ENCODE measurements at places on chromosomes 5 and 9.

DNA sequence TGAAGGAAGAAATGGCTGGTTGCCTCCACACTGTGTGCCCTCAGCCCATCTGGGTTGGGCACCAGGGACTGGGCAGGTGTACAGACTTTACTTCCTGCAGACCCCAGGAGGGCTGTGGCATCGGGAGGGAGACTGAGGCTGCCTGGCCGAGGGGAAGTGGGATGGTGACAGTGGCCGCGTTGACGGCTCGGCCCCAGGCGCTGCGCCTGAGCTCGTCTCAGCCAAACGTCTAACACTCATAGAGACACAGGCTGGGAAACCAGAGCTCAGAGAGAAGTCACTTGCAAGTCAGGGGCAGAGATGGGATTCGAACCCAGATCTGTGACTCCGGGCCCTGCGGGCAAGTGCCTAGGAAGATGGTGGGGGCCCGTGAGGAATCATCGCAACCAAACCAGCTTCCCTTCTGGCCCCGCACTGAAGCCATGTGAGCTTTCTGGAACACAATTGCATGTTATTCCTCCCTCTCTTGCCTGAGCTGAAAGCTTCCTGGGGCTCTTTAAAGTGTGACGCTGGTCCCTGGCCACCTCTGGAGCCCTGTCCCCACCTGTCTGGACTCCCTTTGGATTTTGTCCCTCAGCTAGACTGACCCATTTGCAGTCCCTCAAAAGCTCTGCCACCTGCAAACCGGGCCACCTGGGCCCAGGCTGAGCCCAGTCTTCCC is 53.1 kb upstream of the FUBP3 start:
- DNase-seq = no peak

- no peak for DNase-seq
Observed at GRCh38 chr9:88237991-88238571, 99.8 kb upstream of the SPATA31C2 start.

GRCh38 chr9:81092057-81092456 is 597.3 kb downstream of the TLE1 start:
- DNase-seq = no peak

DNA sequence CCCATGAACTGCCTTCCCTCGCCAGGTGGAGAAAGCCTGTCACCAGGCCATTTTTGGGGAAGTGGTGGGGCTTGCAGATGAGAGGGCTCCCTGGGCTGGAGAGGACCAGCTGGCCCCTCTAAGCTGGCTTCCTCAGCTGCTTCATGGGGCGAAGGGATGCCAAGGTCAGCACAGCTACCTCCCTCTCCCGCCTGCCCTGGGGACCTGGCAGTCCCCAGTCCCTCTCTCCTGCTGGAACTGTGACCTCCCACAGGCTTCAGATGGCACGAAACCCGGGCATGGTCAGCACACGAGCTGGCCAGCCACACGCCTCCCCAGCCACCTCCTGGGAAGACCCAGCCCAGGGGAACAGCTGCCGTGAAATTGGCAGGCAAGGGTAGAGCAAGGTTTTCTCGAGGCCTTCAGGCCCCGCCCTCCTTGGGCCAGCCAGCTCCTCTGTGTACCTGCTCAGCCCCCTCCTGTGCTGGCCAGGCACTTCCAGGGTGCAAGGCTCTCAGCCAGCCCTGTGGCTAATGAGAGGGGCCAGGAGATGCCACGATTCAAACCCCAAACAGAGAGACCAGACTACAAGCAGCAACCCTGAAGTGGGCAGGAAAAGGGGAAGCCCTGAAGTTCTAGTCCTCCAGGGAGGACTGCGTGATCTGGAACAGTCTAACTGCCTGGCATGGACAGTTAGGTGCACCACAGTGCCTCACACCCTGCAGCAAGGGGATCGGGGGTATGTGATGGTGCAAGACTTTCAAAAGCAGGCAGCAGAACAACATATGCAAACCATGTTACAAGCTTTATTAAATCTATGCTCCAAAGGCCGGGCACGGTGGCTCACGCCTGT is 12.9 kb downstream of the PLPP7 start:
- DNase-seq = no peak

- DNase-seq = no peak
Observed at GRCh38 chr5:132704875-132705274, 31.1 kb downstream of the IL4 start.

DNA sequence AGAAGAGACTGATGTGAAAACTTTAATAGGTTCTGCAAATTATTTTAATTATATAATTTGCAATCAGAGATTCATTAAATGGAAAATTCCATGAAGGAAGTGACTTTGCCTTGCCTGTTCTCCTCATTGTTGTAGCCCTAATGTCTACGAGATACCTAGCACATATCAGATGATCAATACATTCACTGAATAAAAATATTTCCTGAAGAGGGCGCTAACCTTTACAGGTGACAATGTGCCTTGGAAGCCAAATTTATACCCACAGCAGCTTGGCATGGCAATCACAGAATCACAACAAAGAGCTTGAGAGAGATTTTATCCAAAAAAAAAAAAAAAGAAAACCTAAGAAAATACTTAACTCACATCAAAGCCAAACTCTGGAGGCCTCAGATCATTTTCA is 17.4 kb downstream of the HAUS6 start:
- DNase-seq = no peak

Data from T1000 (cell line).